ENCODE measurements at places on chromosomes 6 and 20. TPM values are rescaled to one million over a fixed set of nuclear protein-coding genes. Genes with fewer than 3 reads are reported as not detected.

Gene MDFI
- total RNA-seq, result 10.3 TPM

DNA sequence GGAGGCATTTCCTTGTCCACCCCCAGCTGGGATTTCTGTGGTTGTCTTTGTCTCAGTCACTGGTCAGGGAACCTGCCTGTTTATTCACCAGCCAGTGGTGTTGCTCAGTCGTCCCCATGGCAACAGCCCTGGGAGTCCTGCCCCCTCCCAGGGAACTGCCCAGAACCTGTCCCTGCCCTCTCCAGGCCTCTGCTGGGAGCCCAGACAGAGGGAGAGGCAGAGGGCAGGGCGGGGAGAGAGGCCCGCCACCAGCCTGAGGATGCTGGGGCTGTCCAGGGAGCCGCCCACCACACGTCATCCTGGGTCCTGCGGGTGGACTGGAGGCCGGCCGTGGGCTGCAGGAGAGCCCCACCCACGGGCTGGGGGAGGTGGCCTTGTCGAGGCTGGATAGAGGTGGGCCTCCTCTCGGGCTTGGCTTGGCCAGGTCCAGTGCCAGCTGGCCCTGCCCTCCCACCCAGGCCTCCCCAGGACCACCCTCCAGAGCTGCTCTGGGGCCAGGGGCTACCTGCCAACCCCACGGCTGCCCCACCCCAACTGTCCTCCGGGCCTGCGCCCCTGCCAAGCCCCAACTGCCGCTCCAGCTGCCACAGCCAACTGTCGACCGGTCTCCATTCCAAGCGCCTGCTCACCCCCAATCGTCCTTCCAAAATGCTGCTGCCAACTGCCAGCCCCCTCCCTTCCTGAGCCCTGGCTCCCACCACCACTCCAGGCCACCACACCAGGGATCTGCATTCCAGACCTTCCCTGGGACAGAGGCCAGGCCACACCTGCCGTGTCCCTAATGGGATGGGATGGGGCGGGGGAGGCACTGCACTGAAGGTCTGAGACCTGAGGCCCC, 4.2 kb upstream of the ZBTB46 start:
- peak; percentile 76 for DNase-seq

Gene COL12A1
- 131 TPM for total RNA-seq

Gene PTGIS
- total RNA-seq, result 465 TPM

DNA sequence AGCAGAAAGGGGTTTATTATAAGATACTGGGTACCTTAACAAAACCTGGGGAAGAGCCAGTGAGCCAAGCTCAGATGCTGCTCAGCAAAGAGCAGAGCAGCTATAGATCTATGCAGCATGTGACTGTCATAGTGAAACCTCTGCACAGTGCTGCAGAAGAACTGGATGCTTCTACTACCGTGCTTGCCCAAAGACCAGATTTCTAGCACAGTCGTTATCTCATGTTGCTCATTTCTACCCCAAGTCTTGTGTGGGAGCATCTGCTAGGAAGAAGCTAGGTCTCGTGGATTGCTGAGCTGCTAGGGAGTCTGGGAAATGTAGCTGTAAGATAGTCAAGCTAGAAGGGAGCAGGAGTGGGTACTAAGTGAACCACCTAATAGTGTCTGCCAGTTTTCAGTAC, 31.7 kb upstream of the GNRH2 start:
- DNase-seq, result no peak

Gene FBXO9
- 30.1 TPM for total RNA-seq

Gene HUS1B
- total RNA-seq, result 0.71 TPM

- DNase-seq, result no peak
Measured at GRCh38 chr6:71474942-71475341, 186.3 kb downstream of the OGFRL1 start.

Gene CEP162
- 9.7 TPM for total RNA-seq

DNA sequence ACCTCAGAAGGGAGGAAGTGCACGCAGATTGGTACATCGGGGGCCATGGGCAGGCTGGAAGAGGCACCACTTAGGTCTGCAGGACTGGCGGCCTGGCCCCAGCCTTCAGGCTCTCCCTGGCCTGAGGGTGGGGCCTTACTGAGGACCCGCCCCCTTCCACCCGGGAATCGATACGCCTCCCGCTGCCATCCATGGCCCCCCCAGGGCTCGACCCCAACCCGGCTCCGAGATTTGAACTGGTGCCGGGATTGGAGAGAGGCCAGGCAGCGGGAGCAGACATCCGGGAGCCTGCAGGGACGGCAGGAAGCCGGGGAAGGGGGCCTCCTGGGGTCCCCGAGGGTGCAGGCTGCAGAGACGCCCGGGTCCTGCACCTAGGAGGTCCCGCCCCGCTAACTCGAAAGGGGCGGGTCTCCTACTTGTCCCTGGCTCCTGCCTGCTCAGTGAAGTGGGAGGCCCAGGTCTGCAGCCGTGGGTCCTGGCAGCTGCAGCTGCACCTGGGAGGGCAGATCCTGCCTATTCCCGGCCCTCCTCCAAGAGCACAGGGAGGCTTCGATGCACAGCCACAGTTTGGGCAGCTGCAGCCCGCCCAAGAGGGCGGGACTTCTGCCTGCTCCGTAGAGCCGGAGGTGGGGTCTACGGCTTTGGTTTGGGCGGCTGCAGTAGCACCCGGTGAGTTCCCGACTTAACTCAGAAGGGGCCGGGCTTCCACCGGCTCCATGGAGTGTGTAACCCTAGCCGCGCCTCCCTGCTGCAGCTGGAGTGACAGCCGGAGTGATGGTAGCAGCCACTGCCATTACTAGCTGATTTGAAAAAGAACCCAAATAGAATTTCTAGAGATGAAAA, 35.2 kb upstream of the TBC1D22B start:
- peak; percentile 50 for DNase-seq

DNA sequence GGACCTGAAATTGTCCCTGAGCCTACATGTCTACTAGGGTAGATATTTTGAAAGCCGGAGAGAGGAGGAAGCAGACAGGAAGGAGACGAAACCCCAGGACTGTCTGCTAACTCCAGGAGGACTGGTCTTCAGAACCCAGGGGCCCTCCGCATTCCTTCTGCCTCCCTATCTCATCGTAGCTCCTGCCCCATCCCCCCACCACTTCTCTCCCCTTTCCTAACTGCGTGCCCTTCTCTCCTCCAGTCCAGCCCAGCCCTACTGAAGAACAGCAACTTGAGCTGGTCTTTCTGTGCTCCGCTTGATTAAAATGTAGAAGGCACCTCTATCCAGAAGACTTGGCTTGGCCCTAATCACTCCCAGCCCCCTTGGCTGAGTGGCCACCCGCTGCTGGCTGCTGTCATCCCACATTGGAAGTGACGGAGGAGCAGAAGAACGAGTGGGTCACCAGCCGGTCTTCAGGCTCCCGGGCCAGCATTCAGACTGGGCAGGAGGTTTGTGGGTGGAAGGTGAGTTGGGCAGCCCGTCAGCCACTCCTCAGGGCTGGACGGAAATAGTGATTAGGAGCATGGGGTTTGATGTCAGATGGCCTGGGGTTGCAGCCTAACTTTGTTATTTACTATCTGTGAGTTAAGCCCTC, 28.8 kb upstream of the ANGPT4 start:
- DNase-seq, result no peak

DNA sequence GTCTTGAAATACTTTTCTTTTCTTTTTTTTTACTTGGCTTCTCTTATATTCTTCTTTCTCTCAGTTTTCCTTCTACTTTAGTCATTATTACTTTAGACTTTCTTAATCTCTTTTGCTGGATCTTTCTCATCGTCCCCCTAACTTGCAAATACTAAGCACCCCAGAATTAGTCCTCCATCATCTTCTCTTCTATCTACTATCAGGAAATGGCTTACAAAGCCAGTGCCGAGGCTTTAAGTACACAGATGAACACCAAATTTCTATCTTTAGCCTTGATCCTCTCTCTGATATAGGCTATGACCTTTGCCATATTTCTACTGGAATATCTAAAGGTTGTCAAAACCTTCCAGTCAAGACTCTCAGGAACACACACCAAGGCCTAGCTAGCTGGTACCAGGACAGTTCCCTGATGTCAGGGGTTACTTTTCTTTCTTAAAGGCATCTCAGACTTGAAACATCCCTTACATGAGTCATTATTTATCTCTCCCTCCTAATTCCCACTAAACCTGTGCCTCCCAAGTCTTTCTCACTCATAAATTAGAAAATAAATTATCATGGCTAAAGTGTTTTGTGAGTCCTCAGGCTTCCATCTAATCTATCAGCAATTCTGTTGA, 278.6 kb upstream of the TCF21 start:
- DNase-seq, result no peak

Gene BTN1A1
- total RNA-seq, result not detected

Gene MOG
- total RNA-seq, result not detected

DNA sequence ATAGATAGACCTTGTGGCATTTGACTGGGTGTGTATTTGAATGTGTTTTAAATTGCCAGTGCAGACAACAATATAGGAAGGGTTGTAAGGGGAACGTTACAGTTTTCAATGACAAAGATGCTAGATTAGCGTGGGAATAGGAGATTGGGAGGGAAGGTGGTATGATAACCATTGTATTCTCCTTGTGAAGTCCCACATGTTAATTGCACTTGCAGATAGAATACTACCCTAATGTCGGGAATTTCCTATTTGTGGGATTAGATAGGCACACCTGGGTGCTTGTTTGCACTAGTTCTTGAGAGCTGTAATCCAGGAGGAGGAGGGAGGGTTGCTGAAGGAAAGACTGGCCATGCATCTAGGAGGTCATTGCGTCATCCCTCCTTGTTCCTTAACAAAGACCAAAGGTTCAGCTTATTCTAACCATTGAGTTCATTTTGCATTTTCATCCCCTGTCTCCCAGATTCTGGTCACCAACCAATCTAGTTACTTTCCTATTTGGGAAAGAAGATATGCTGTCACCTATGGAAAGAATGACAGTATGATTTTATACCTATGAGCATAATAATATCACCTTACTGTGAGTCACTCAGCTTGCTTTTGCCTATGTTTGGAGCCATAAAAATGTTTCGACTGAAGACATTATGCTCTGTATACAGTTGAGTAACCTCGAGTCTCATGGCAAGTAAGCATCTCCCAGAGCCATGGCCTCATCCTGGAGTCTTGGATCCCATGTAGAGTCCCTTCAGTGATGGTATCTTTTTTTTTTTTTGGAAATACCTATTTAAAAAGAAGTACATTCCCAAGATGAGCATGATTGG, 201.5 kb downstream of the DTNBP1 start:
- DNase-seq, result no peak

- no peak for DNase-seq
Measured at GRCh38 chr6:168232062-168232461, 87.5 kb downstream of the DACT2 start.

Gene CHRNA4
- total RNA-seq, result not detected

GRCh38 chr20:8490076-8490830, 358.2 kb downstream of the PLCB1 start:
- no peak for DNase-seq

Gene CARMIL1
- 63.0 TPM for total RNA-seq

DNA sequence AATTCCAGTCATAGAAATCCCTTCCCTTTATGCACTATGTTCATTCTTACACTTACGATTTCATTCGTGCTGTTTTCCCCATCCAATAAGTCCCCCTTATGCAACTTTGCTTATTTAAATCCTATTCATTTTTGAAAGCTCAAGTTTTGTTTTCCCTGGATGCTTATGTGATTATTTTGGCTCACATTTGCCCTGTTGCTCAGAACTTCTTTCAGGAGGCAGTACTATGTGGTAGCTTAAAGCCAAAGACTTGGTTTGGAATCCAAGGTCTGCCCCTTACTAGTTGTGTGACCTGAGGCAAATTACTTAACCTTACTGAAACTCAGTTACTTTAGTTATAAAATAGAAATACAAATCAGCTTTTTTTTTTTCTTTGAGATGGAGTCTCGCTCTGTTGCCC, 59.6 kb downstream of the MOXD1 start:
- no peak for DNase-seq

DNA sequence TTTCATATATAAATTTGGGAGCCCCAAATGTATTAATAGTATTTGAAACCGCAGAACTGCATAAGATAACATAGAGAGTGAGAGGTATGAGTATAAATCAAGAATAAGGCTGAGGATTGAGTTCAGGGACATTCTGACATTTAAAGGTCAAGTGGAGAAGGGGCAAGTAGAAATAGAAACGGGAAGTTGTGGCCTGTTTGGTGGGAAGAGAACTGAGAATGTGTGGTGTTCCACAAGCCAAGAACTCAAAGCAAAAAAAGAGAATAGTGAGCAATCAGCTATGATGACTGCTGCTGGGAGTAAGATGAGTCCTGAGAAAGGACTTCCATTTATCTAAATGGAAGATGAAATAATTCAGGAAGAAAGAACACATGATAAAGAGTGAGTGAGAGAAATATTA, 418.4 kb downstream of the CD109 start:
- DNase-seq, result no peak

- DNase-seq, result no peak
Measured at GRCh38 chr6:16564436-16564835, 196.8 kb downstream of the ATXN1 start.

Gene GCNT2
- 44.9 TPM for total RNA-seq

DNA sequence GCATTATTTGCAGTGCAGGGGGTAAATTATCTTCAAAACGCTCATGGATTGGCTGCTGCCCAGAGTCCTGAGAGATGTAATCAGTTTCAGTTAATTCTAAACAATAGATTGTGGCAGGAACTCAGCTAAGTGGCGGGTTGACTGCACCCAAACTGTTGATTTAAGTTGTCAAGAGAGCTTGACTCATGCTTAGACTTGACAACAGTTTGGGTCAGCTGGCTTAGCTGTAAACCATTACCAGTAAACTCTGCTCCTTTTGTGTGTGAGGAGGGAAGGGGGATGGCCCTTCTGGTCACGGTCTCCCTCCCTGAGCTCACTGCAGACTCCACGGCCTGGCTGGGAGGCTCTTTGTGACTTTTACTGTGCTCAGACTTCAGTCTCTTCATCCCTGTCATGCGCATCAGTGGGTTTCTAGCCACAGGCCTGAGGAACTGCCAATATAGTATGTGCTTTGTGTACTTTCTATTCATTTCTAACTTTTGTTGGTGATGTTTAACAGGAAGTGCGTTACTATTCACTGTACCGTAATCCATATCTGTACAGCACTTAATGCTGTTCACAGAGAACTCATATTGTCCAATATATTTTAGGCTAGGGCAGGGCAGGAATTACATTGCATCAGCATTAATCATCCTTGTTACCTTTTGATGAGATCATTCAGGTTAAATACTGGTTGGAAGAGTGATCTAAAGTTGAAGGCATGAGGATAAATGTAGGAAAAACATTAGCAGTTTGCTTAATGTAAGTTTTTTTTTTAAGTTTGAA, 488.3 kb downstream of the CDKAL1 start:
- no peak for DNase-seq

DNA sequence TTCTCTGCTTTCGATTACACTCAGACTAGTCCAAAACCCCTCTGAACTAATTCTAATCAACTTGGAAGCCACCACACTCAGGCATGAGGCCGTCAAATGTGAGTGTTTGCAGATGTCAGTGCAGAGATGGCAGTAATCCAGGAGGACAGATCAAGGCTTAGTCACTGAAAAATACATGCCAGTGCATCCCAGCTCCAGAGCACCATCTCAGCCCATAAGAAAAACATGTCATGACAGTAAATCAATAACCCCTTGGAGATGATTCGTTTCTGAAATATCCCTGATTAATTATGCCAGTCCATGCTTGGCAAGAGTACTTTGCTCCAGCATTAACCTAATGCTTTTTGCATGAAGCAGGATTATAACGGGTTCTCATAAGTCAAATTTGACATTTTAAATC, 179.5 kb downstream of the ADAT2 start:
- no peak for DNase-seq

Measured in thoracic aorta (tissue), 2 donors.